ENCODE measurements at places on chromosomes 3 and 15.
A peak's percentile ranks its signal among the peaks of the same experiment; 100 is the strongest.

DNA sequence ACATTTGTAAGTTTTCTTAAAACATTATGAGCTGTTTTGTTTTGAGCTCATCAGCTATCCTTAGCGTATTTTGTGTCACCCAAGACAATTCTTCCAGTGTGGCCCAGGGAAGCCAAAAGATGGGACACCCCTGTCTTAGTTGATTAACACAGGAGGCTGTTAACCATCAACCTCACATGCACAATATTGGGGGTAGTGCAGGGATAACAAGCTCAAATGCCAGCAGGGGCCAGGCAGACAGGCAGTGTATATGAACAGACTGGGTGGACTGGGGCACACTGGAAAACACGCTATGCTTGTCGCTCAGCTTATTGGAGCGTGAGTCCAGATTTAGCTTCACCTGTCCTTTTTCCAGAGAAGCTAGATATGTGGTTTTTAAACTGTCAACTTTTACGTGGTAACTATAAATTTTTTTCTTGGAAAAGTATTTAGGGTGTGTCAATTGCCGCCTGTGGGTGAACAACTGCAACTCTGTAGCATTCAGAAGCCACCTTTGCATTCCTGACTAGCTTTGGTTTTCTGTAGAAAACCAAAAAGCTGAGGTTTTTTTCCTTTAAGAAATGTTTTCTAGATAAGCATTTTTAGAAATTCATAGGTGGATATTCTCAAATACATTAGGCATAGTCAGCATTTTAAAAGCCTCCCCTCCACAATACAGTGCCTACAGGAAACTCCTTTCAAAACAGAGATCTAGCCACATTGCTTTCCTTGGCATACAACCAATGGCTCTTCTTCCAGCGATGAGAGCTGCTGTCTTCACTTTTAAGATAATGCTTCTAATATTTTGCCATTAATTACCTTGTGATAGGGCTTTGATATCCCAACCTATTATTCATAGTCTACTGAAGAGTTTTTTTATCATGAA, 14.6 kb downstream of the PSMD6 start:
- 0 out of 2 replicates have a peak, but pooled peaks cover 2% of the 10 kb centered on the region for H3K27me3 ChIP-seq
- H3K4me3 ChIP-seq = no peak overlapping the region
- H3K27ac ChIP-seq = no peak overlapping the region
- no peak for DNase-seq
- H3K4me1 ChIP-seq = peaks cover 36% of the 10 kb centered on the region

DNA sequence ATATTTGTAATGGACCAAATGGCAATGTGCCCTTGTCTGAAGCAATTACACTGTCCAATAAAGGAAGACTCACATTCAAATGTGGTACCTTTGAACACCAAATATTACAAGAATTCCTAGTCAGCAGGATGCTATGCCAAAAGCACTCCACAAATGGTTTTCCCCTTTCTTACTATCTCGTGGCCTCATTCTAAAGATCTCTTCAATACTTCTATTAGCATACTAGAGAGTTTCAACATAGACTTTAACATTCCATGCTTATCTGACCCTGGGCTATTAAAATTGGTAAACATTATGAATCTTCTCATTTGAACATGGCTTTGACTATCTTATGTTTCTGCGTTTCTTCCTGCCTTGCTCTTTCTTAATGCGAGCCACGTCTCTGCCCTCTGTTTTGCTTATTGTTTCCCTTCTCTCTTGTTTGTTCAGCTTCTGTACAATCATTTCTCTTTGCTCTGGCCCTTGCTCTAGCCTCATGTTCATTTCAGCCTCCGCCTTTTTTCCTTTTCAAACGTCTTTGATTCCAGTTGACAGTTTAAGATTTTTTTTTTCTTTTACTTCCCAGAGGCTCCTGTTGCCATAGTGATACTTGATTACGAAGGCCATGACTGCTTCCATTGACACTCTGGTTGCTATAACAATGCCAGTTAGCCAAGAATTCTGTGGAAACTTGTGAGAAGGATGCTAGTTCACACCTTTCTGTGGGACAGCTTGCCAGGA, 49.5 kb upstream of the SLC9A9 start:
- no peaks in the 10 kb centered on the region for H3K27me3 ChIP-seq

DNA sequence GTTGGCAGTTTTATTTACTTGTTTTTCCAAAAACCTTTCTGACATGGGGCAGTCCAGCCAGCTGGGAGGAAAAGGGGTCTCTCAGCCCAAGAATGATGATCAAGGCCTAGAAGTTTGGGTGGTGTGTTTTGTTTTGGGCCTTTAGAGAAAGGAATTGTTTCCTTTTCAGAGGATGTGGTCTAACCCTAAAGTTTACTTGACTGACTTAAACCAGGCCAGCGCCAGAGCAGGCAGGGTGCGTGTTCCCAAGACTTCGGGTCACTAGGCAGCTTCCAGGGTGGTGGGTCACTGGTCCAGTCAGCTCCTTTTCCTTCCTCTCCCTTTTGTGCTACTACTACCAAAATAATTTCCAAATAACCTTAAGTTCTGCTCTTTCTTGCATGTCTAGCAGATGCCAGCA, 4.9 kb downstream of the FLNB start:
- peaks cover 12% of the 10 kb centered on the region for H3K36me3 ChIP-seq
- 0 out of 2 replicates have a peak overlapping the region, but pooled peaks have one; percentile 74 for H3K4me3 ChIP-seq
- H3K27ac ChIP-seq = peak overlapping the region; percentile 94
- H3K4me1 ChIP-seq = peaks cover 81% of the 10 kb centered on the region
- peaks cover 3% of the 10 kb centered on the region for H3K27me3 ChIP-seq

DNA sequence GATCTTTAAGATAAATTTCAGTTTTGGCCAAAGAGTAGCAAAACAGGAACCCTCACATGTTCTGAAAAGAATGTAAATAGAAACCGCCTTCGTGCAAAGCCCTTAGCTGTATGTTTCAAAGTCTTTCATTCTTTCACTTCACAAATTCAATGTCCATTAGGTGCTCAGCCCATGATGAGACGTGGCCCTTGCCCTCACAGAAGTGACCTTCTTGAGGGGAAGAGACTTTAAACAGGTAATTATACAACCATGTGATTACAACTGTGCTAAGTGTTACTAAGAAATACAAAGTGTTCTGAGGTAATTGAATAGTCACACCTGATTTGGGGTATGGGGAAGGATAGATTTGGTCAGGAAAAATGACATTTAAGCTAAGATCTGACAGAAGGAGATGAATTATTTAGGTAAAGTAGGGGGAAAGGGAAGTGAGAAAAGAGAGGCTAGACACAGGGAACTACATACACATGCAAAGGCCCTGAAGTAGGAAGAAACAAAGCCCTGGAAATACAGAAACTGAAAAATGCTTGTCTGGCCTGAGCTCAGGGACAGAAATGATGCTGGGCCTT, 19.6 kb downstream of the HSPBAP1 start:
- H3K4me1 ChIP-seq = no peaks in the 10 kb centered on the region
- no peaks in the 10 kb centered on the region for H3K36me3 ChIP-seq
- 0 out of 2 replicates have a peak, but pooled peaks cover 2% of the 10 kb centered on the region for H3K27me3 ChIP-seq

DNA sequence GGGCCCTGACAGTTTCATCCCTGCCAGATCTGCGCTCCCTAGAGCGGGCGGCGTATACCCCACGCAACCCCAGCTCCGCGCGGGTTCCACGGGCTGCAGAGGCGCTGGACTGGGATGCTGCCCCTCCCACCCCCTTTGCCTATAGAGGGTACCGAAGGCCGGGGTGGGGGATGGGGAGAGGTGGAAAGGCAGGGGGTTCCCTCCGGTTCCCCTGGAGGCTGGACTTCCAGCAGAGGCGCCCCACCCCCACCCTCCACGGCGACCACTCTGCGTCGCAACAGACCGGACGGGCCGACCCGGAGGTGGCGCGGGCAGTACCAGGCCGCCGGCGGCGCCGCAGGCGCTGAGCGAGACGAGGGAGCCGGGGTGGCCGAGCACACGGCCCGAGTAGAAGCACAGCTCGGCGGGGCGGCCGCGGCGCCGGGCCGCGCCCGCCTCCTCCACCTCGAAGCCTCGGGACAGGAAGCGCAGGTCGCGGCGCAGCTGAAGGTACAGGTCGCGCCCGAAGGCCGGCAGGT, 995 bp downstream of the ADAMTS17 start:
- H3K4me1 ChIP-seq = no peaks in the 10 kb centered on the region
- H3K36me3 ChIP-seq = no peaks in the 10 kb centered on the region
- peaks cover under 1% of the 10 kb centered on the region for H3K27me3 ChIP-seq
- no peak overlapping the region for H3K27ac ChIP-seq

GRCh38 chr3:157543501-157544035, 40.4 kb upstream of the VEPH1 start:
- H3K4me1 ChIP-seq = peaks cover 26% of the 10 kb centered on the region
- DNase-seq = no peak
- peak overlapping the region; percentile 82 for H3K4me3 ChIP-seq

DNA sequence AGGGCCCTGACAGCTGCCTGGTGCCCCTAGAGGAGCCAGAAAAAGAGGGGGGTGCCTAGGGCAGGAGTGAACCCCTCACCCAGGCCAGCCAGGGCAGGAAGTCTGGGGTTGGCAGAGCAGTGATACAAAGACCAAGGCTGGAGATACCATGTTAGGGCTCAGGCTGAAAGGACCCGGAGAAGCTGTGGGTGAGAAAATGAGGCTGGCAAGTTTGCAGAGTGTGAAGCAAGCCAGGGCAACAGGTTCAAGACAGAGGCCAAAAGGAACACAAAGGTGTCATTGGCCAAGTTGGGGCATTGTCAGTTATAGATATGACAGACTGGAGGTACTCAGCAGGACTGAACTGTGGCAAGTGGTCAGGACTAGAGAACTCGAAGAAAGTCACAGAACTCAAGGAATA, 40.6 kb upstream of the IREB2 start:
- H3K36me3 ChIP-seq = no peaks in the 10 kb centered on the region
- DNase-seq = no peak
- H3K27me3 ChIP-seq = peaks cover 52% of the 10 kb centered on the region
- H3K4me3 ChIP-seq = no peak overlapping the region

GRCh38 chr15:101043911-101044624, 124.9 kb downstream of the LRRK1 start:
- DNase-seq = no peak
- no peaks in the 10 kb centered on the region for H3K4me1 ChIP-seq
- H3K36me3 ChIP-seq = peaks cover 6% of the 10 kb centered on the region
- peaks cover 2% of the 10 kb centered on the region for H3K27me3 ChIP-seq
- no peak overlapping the region for H3K27ac ChIP-seq

DNA sequence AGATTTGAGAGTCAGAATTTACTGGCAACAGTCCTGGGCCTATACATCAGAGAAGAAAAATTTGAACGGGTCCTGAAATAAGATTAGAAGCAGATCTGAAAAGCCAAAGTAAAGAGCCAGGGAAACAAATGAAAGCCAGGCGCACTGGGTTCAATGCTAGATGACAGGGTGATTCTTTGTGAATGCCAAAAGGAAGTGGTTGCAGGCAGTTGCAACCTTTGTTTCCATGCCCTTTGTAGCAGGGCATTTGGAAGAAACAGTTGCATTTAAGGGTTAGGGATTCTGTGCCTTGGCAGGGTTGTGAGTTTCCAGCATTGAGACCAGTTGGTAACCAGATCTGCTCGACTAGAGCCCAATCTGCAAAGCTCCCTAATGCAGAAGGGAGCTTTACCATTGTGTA, 36.4 kb upstream of the MTHFS start:
- no peak overlapping the region for H3K27ac ChIP-seq
- DNase-seq = no peak
- no peaks in the 10 kb centered on the region for H3K4me1 ChIP-seq
- H3K4me3 ChIP-seq = no peak overlapping the region
- H3K27me3 ChIP-seq = peaks cover 11% of the 10 kb centered on the region

DNA sequence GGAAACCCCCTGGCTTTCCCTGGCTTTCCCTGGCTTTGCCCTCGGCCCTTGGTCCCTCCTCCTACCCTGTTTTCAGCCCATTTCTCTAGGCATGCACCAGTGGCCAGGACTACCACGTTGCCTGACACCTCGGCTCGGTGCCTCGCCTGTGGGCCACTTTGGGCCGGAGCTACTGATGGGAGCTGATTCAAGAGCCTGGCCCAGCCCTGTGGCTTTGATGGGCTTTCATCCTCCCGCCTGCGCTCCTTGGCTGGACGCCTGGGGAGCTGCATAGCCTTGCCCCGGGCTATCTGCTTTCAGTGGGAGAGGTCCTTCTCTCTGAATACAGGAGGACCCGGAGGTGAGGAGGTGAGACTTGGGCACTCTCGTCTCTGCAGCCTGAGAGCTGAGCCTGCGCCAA, 192.7 kb upstream of the HES1 start:
- no peak overlapping the region for H3K4me3 ChIP-seq
- H3K27me3 ChIP-seq = peaks cover 29% of the 10 kb centered on the region
- no peak for DNase-seq
- no peaks in the 10 kb centered on the region for H3K36me3 ChIP-seq
- no peaks in the 10 kb centered on the region for H3K4me1 ChIP-seq

GRCh38 chr3:130548356-130548755, 31.4 kb downstream of the COL6A6 start:
- H3K4me3 ChIP-seq = no peak overlapping the region
- H3K27ac ChIP-seq = no peak overlapping the region
- DNase-seq = no peak
- no peaks in the 10 kb centered on the region for H3K4me1 ChIP-seq
- H3K36me3 ChIP-seq = 0 out of 2 replicates have a peak, but pooled peaks cover under 1% of the 10 kb centered on the region
- H3K27me3 ChIP-seq = no peaks in the 10 kb centered on the region

GRCh38 chr15:101489237-101489598, 289 bp downstream of the PCSK6 start:
- peaks cover 7% of the 10 kb centered on the region for H3K4me1 ChIP-seq
- no peak overlapping the region for H3K4me3 ChIP-seq
- DNase-seq = no peak
- H3K27ac ChIP-seq = no peak overlapping the region
- H3K27me3 ChIP-seq = peaks cover 40% of the 10 kb centered on the region
- H3K36me3 ChIP-seq = no peaks in the 10 kb centered on the region

All from HFFc6 (cell line).